ENCODE measurements at places on chromosomes 11 and 22.

DNA sequence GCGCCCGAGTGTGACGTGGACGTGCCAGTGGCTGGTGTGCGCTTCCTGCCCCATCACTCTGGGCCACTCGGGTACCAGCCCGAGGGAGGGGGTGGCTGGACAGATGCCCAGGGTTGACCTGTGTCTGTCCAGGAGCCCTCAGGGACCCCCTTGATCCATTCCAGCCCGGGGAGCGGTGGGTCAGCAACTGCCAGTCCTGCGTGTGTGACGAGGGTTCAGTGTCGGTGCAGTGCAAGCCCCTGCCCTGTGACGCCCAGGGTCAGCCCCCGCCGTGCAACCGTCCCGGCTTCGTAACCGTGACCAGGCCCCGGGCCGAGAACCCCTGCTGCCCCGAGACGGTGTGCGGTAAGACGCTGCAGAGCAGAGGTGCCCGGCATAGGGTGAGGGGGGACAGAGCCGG, 34.5 kb downstream of the MUC5B start:
- DNase-seq: no peak

DNA sequence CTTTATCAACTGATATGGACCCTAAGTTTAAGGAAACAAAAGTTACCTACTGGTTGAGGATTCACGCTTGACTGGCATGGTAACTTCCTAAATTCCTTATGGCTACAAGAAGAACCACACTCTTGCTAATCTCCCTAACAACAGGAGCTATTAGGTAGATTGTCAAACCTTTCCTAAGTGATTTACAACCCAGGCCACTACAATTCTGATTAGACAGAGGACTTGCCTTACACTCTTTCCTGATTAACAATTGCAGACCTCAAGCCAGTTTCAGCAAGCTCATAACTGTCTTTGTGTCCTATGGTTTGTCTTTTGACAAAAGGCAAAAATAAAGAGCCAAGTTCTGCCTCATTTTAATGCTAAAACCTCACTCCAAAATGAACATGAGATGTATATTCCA, 16.3 kb downstream of the OR52K2 start:
- no peak for DNase-seq

DNA sequence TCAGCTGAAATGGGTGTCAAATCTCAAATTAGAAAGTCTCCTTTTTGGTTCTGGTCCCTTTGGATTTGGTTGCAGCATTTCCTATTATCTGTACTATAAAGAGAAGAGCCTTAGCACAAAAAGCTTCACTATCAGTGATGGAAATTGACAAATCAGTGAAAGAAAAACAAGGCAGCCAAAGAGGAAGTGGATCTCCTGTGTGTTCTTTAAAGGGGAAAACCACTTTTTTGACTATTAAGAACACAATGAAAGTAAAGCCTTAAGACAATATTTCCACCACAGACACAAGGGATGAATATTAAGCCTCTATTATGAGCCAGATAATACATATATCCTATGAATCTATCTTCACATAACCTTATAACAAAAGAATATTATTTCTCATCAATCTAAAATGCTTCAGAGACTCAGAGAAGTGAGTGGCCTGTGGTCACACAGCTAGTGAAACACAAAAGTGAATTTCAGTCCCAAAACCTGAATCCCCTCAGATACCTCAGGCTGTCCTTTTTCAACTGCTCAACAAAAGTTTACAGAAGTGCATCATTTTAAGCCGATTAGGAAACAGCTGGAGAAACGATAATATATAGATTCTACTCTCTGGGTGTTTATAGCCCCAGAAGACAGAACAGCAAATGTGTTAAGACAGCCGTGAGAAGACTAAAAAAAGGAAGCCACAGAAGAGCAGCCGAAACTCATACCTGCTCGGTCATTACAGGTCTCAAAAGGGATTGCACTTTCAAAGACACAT, 24.4 kb upstream of the FSHB start:
- no peak for DNase-seq

GRCh38 chr11:77560605-77561004, 29.1 kb upstream of the AQP11 start:
- no peak for DNase-seq

DNA sequence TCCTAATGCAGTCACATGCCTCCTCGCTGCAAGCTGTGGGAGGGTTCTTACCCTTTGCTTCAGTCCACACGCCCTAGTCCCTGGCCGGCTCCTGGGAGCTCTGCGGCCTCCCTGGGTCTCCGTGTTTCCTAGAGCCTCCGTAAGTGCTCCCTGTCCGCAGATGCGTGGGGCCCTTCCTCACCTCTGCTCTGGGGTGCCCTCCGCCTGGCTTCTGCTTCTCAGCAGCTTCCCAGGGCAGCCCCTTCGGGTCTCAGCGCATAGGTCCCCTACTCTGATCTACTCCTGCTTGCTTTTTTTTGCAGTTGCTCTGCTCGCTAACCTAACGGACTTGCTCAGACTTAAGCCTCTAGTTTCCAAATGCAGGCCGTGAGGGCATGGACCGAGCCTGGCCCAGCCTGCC, 22.4 kb downstream of the CAPN1 start:
- DNase-seq: no peak
